NCI-H1092 (cell line): ENCODE measurements at places on chromosomes 7 and 10.

DNA sequence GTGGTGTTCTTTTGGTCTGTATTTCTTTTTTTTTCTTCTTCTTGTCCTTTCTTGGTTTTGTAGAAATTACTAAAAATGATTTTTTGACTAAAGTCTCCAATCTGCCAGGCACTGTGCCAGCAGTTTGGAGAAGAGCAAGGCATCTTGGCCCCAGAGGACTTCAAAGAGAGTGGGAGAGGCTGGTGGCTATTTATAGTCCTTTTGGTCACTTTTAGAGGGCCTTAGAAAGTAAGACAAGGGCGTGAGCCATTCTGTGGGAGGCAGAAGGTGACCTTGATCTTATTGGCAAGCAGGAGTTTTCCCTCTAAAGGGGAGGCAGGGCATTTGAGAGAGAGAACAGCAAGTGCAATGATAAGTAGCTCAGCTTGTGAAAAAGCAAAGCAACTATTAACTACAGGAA, 211.9 kb downstream of the GALNT17 start:
- DNase-seq: no peak

GRCh38 chr7:19390795-19391194, 245.6 kb upstream of the FERD3L start:
- no peak for DNase-seq

GRCh38 chr7:81688622-81689411, 81.0 kb downstream of the HGF start:
- no peak for DNase-seq

- DNase-seq: no peak
Observed at GRCh38 chr7:141585592-141586510, 34.6 kb downstream of the AGK start.

DNA sequence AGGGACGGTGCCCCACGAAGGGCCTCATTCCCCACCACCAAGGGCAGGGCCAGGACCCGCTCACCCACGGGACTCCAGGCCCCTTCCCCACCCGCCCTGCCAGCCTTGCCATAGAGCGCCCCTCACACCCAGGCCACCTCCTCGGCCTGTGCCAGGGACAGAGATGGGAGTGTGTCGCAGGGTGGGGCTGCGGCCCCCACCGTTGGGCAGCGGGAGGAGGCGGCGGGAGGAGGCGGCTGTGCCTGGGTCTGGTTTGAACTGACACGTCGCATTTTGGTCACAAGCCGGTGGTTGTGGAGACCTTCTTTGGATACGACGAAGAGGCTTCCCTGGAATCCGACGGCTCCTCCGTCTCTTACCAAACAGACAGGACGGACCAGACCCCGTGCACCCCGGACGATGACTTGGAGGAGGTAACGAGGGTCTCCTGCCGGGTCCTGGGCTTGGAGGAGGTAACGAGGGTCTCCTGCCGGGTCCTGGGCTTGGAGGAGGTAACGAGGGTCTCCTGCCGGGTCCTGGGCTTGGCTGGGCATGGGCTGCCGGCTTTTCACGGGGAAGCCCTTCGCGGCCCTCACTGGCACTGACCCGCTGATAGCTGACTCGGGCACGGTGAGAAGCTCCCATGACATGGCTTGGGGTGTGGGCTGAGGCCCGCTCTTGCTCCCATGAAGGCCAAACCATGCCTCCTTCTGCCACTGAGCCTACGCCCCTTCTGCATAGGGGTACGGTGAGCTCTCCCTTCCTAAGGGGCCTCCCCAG, 46.4 kb upstream of the DPYSL4 start:
- DNase-seq: no peak

DNA sequence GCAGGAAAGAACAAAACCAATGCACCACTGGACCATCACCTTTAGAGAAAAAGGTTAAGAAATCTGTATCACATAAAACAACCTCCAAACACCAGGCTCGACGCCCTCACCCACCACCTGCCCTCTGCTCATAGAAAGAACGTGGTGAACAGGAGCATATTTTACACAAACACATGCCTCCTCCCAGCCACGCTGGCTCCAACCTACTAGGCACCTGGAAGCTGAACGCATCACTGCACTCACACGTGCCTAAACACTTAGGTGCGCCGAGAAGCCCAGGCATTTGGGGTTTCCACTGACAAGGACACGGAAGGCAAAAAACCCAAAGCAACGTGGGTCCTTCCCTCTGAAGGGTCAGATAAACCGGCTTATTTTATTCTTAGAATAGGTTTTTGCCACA, 56.0 kb downstream of the PTPRN2 start:
- peak; percentile 47 for DNase-seq

DNA sequence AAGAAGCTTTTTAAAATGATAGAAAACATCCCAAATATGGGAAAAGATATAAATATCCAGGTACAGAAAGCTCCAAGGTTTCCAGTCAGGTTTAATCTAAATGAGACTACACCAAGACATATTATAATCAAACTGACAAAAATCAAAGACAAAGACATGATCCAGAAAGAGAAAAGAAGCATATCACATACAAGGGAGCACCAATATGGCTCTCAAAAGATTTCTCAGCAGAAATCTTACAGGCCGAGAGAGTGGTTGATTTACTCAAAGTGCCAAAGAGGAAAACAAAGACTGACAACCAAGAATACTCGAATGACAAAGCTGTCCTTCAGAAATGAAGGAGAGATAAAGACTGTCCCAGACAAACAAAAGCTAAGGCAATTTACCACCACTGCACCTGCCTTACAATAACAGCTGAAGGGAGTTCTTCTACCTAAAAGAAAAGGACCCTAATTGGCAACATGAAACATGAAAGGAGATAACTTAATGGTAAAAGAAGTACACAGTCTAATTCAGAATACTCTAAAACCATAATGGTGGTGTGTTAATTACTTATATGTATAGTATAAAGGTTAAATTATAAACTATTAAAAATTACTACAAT, 25.4 kb downstream of the OR2A14 start:
- no peak for DNase-seq

DNA sequence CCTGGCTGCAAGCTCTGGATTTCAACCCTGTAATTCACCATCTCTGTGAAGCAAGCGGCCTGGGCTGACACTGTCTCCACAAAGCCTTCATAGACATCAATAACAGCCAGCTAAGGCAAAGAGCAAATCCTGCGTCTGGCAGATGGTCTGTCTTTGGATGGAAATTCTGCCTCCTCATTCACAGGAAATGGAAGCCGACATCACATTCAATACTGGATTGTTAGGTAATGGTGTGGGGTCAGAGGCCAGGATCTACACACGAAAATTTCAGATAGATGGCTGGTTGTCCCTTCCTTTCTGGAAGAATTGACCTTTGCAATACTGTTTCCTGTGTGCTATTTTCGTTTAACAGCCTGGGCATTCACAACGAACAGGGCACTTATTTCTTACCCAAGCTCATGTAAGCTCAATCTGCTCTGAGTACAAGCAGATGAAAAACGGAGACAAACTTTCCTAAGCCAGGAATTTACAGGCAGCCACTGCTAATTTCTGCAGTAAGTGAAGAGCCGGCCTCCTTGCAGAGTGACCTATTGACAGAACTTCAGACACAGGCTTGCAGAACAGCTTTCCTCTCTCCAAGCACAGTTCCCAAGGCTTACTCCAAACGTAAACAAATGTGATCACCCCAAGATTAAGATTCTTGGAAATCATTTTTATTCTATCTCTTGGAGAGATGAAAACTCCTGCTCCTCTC, 3.1 kb upstream of the ADAM12 start:
- no peak for DNase-seq

DNA sequence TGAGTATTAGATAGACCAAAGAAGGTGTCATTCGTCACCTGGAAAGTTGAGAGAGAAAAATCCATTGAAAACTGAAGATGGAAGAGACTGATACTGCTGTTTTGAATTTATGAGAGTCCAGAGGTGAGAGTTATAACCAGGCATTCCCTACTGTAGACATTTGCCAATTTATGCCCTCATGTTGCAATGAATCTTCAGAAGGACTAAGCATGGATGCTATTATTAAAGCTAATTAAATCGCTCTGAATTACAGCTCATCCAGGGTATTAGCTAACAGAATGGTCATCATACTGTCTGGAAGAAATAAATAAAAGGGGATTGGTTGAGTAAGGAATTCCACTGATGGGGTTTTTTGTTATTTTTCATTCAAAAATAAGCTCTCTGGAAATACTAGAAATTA, 101.6 kb upstream of the PLPP4 start:
- DNase-seq: no peak

DNA sequence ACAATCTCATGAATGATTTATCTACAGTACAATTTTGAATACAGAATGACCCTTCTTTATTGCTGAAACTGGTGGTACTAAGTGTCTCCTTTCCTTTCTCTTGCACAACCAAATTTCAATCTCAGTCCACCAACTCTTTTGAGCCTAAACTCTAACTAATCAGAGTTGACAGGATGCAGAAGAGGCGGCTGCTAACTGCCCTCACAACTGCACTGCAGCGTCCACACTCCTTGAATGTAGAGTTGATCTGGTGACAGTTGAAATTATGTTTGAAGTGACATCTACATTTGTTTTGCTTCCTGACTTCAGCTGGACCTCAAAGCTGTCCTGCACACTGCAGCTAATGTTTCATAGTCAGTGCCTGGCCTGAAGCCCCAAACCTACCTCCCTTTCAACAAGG, 139.6 kb downstream of the ZMYND11 start:
- no peak for DNase-seq

DNA sequence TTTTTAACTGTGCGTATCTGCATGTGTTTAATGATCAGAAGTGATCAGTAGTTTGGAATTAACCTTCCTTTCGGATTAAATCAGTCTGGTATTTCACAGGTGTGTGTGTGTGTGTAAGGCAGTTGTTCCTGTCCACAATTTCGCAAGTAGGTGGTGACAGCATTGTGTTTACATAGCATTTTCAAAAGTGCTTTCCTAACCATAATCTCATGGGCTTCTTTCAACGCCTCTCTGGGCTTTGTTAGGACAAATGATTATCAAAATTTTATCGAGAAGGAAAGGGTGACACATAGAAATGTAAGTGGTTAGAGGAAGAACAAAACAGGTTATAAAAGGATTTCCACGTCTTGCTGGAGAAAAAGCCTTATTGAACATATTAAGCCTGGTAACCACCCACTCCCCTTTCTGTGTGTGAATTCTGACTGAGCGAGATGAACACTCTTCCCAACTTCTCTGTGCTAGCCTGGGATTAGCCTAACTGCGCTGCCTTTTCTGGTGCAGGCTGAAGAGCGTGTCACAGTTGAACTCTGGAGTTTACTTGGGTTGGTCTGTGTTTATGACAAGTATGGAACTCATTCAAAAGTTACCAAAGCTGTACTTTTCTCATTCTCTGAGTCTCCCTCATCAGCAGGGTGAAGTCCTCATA, 292.3 kb upstream of the PITRM1 start:
- no peak for DNase-seq

DNA sequence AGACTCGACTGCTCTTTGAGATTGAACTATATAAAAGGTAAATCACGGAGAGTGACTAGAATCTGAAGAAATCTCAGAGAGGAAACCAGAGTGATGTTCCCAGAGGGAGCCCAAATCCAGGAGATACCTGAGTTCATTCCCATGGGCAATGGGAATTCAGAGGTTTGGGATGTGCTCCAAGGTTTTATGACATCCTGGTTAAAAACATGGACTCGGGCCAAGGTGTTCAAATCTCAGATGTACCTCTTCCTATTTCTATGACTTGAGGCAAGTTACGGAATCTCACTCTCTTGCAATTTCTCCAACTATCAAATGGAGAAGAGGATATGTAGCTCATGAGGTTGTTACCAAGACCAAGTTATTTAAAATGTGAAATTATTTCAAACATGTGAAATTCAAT, 54.5 kb upstream of the RAB18 start:
- no peak for DNase-seq

DNA sequence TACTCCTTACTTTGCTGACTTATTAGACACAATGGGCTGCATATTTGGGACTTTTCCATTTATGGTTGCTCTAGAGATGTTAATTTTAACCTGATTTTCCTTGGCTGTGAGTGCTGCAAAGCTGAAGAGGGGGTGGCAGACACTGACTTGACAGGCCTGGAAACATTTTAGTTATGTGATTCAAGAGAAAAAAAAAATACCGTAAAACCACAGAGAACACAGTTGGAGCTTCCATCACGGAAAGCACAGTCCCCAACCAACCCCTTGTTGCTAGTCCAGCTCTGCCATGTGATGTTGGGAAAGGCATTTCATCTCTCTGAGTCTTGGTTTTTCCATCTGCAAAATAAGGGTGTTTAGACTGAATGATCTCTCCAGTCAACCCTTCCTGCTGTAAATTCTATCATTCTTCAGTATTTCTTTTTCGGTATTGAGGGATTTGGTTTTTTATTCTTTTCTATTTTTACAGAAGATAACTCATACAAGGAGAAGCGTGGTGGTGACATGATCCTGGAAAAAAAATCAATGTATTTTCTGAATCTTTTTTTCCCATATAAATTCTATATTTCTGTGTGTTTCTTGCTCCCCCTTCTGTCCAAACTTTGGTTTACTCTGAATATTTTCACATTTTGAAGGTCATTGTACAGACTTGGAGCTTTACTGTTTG, 246.1 kb downstream of the REEP3 start:
- no peak for DNase-seq

DNA sequence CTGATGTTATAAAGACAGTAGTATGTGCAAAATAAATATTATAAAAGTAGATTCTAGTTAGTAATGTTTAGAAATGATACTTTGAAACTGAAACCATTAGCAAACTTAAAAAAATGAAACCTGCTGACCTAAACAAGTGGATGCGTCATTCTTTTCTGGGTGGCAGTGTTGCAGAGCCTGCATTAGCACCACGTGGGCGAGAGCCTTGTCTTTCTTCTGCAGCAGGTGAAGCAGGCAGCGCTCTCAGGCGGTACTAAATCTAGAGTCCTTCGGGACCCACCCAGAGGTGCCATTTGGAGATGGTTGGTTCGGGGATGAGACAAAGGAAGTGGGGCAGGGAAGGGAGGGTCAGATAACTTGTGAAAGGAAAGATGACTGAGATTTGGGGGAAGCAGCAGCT, 759.1 kb upstream of the IGFBP3 start:
- no peak for DNase-seq

DNA sequence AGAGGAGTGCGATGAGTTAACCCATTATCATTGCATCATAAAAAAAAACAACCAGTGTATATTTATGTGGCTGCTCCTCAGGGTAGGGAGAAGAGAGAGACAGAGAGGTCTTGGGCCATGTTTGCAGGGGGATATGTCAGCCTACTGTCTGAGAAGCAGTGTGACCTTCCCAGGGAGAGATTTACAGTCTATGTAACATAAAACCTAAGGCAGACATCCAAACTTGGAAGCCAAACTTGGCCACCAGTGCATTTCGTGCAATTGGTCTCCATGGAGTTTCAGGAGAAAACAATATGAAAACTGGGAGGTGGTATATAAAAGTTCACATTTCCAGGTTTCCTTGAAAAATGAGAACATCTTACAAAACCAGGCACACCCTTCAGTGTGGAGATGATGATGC, 85.9 kb upstream of the CXCL12 start:
- DNase-seq: no peak
